ENCODE measurements at places on chromosomes 5 and 9. TPM values are rescaled to one million over a fixed set of nuclear protein-coding genes. Genes with fewer than 3 reads are reported as not detected.

Gene PRSS3
- 8.0 TPM for total RNA-seq

Gene PCDHGB7
- 7.6 TPM for total RNA-seq

Gene MYMK
- total RNA-seq, result not detected

Gene GTF2H2C
- total RNA-seq, result 26.9 TPM

Gene ASS1
- total RNA-seq, result 22.0 TPM

Gene HSD17B4
- total RNA-seq, result 173 TPM

Gene SMIM33
- total RNA-seq, result not detected

Gene HAPLN1
- total RNA-seq, result 1.1 TPM

Gene LMBRD2
- 20.8 TPM for total RNA-seq

Gene PURA
- total RNA-seq, result 12.5 TPM

Data from placental pericyte (primary cell).